ENCODE measurements at places on chromosomes 6 and 20.

DNA sequence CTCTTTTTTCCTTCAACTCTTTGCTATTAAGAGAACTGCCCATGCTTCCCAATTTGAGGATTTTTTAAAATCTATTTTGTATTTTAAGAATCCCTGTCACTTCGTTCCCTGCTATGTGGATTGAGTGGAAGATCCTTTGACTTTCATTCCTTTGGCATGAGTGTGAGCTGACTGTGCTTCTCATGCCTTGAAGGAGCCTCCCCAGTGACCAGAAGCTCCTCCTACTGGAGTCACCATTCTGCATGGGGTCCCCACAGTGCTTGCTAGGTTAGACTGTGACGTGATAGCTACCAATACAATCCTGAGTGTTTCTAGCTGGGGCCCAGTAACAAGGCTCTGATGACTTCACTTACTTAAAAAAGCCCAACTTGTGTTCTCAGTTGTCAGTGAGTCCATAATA lies 104.4 kb upstream of the LAMP5 start:
- peak; percentile 23 for DNase-seq

GRCh38 chr6:165653196-165653595 lies 9.8 kb downstream of the PDE10A start:
- DNase-seq: no peak

DNA sequence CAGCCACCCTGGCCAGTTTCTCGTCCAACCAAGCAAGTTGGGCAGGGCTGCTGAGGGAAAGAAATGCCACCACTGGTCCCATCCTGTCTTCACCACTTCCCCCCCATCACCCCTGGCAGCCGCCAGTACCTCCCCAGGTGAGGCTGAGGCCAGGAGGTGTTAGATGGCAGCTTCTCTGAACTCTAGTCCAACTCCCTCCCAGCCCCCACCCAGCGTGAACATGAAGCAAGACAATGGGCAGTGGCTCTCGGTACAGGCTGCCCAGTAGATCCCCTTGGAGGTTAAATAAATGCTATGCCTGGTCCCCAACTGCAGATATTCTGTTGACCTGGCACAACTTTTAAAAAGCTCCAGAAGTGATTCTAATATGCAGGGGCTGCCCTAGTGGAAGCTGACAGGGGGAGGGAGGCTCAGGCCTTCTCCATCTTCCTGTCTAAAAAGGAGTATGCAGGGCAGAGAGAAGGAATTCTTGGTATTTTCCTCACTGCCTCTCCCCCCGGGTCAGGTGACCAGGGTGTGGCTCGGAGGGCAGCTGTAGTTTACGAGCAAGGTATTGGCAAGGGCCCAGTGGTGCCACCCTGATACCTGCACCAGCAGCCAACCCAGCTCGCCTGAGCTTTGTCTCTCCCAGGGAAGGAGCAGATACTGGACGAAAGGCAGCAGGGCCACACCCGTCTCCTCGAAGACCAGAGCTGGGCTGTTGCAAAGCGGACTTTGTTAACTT lies 25.7 kb downstream of the KCNK5 start:
- DNase-seq: no peak

DNA sequence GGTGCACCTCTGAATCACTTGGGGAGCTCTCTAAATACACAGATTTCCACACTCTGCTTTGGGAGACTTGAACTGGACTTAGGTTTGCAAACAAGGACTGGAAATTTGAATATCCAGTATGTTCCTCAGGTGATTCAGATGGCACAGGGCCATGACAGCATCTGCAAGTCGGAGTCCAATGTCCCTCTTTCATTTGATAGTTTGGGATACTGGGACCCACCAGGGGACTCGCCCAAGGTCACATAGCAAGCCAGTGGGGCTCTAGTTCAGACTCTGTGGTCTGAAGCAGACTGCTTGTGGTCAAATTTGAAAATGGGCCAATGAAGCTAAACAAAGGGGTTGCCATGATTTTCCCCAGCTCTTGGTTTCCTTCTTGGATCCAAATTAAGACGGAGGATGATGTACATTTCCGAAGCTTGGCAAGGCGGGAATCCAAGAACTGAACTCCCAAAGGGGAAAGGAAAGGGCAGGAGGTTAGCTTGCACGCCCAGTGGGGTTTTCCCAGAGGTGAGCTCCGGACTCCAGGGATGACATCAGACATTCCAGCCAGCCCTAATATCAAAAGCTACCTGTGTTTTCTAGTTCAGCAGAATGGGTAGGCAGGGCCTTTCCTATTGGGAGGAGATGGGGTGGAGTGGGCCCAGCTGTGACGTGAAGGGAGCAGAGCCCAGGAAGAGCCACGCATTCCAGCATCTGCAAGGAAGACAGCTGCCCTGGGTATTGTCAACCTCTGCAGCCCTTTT lies 3.4 kb upstream of the SYS1 start:
- DNase-seq: no peak

DNA sequence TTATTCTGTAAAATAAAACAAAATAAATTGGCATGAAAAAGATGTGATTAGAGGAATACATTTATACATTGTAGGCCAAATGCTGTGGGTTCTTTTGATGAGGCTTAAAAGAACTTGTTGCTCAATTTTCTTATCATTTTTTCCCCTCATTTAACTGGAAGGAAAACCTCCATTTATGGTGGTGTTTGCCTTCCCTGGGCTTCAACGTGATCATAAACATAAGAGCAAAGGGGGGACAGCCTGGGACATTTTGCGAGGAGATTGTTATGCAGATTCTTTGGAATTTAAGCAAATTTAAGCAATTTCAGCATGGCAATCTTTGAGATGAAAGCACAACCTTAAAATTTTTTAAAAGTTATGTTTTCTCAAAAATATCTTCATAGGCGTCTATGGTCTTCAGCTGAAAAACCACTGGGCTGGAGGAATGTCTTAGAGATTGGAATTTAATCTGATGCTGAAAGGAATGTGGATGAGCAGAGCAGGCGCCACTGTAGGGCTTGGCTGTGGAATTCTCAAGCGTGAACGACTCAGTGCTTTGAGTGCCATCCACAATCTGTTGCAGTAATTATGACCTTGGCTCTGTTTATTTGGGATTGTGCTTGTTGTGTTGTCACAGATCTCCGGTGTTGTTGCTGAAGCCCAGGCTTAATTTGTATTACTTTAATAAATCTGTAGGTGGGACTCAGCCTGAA lies 149.4 kb upstream of the MLIP start:
- no peak for DNase-seq

GRCh38 chr6:133396233-133396983 lies 155.3 kb downstream of the EYA4 start:
- no peak for DNase-seq

GRCh38 chr20:40757087-40757486 lies 68.1 kb upstream of the MAFB start:
- DNase-seq: no peak

DNA sequence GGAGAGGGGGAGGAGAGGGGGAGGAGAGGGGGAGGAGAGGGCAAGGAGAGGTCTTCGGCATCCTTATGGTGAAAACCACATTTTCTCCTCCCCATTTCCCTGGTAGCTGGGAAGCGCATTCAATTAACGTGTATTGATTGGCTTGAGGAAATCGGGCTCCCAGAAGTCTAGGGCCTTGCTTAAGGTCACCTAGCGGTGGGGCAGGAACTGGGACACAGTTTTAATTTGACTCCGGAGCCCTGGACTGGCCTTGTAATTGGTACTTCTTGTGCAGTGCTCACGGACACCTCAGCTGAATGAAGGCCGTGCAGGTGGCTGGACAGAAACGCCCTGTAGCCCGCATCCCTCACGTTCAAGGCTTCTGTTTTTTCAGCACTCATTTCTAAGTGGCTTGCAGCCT lies 42.8 kb downstream of the CTCFL start:
- DNase-seq: no peak

DNA sequence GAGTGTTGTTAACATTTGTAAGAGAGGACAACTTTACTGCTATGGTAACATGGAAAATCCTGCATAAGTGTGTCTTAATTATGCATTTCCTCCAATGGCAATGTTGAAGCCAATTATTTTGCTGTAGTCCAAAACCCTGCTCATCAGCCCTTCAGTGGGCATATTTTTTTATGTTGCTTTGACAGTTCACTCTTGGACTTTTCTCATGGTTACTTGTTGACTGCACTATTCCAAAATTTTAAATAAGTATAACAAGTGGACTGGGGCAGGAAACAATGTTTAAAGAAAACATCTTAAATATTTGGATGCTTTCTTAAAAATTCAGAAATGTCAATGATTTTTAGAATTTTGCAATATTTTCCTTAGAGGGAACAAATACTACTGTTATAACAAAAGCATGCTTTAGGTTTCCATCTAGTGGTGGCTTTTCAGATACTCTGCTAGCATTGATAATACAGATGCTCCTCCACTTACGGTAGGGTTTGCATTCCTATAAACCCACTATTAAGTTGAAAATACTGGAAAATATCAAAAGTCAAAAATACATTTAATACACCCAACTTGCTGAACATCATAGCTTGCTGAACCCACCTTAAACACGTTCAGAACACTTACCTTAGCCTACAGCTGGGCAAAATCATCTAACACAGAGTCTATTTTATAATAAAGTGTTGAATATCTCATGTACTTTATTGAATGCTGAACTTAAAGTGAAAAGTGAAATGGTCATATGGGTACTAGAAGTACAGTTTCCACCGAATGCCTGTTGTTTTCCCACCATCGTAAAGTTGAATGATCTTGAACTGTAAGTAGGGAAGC lies 86.4 kb downstream of the ADGRG6 start:
- no peak for DNase-seq

GRCh38 chr6:168929871-168930450 lies 323.7 kb downstream of the THBS2 start:
- no peak for DNase-seq

- no peak for DNase-seq
These were observed 15.2 kb downstream of the COL19A1 start for GRCh38 chr6:69881322-69882151.

DNA sequence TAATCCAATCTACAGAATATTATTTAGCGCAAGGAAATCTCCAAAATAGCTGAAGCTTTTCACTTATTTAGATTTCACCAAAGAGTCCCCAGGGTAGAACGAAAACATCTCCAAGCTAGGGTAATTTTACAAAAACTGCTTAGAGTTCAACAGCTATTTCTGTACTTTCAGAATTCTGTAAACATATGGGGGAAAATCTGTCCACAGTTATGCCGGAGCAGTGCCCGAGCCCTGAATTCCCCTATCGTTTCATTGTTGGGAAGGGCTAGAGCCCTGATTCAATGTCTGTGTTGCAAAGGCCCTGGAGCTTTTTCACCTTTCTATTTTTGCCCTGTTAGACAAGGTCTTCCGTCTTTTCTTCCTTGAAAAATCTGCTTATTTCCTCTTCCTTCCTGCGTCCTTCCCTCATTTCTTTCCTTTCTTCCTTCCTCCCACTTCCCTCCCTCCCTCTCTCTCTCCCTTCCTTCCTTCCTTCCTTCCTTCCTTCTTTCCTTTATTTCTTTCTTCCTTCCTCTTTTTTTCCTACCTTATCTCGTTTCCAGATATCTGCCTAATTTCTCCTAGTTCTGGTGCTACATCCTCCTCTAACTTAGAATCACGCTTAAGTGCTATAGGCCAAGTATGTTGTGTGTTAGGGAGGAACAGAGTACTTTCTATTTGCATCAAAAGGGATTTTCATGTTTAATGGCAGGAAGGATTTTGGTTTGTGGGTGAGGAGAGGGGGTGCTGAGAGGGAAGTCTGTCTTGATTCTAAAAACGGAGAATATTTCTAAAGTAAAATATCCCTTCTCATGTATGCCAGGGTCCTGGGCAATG lies 122.5 kb upstream of the BMP2 start:
- DNase-seq: no peak

GRCh38 chr6:106473812-106474211 lies 113.3 kb downstream of the CRYBG1 start:
- DNase-seq: no peak

DNA sequence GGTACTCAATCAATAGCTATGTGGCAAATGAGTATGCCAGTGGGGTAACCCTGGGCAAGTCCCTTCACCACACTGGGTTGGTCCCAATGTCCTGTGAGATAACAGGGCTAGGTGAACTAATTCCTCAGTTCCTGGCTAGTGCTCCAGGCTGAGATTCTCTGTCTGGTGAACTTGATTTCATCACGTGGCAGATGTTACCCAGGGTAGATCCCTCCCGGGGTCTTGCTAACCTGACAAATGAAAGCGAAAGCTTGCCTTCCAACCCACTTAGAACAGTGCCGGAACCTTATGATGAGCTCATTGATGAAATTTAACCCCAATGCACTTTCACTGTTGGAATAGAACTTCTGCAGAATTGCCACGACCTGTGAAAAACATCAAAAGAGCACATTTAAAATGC lies 6.6 kb upstream of the ANKRD60 start:
- no peak for DNase-seq

- DNase-seq: no peak
These were observed 38.9 kb upstream of the FILIP1 start for GRCh38 chr6:75532521-75532920.

GRCh38 chr6:44107017-44107416 lies 20.2 kb downstream of the MRPL14 start:
- no peak for DNase-seq

- no peak for DNase-seq
These were observed 154.9 kb downstream of the OR2B2 start for GRCh38 chr6:27757307-27757706.

DNA sequence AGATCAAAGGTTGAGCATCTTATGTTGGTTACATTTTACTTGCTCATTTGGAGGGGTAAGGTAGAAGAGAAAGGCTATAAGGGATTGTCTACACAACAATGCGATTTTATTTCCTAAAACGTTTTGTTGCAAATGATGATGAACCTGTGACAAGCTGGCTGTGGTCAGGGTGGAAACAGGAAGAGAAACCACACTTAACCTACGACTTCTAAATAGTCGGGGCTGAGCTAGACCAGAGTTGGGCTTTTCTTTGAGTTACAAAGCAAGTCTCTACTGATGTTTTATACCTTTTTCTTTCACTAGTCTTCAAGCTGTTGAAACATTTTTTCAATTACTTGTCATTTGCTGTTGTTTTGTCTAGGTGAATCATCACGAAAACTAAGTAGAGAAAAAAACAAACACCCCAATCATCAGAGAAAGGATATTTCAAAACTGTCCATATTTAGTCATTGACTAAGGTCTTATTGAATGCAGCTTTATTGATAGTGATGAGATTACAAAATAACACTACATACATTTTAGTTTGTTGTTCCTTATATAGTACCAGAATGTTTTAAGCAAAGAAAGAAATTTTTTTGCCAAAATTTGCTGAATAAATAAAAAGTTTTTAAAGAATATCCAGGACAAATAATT lies 18.0 kb downstream of the KLHL31 start:
- DNase-seq: no peak

GRCh38 chr6:109770047-109770446 lies 79.0 kb downstream of the FIG4 start:
- DNase-seq: no peak

DNA sequence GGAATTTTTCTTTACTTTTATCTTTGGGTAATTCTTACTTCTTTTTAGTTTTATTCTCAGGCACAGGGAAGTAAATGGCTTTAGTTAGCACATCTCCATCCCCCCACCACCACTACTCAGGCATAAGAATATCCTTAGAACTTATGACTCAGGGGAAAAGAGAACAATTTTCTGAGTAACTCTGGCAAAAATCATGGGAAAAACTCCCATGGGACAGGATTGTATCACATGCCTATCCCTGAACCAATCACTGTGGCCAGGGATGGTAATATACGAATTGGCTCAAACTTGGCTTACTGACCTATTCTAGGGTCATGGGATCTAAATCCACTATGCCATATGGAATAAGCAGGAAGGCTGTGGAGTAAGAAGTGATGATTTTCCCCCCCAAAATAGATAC lies 339.1 kb downstream of the BTBD3 start:
- DNase-seq: no peak

GRCh38 chr6:93644611-93645010 lies 225.3 kb upstream of the EPHA7 start:
- no peak for DNase-seq

Measured in BJ (cell line).